Activated T-helper 1 cell treated with anti-CD3 and anti-CD28 coated beads, Interleukin-12 subunit alpha, Interleukin-12 subunit beta, Interleukin-2, Interleukin-4 antibody, amounts not matched to agents 30 ng/mL and 10 ng/mL and 1 ng/mL, durations not matched to agents 14 hours and 24 hours and 36 hours (primary cell): ENCODE measurements at places on chromosomes 12 and 14. TPM values are rescaled to one million over a fixed set of nuclear protein-coding genes. Genes with fewer than 3 reads are reported as not detected.

- H3K36me3 ChIP-seq: no peaks in the 10 kb centered on the region
- no peaks in the 10 kb centered on the region for H3K27me3 ChIP-seq
- DNase-seq: no peak
Measured at GRCh38 chr14:102757646-102758045, 19.6 kb upstream of the TRAF3 start.

DNA sequence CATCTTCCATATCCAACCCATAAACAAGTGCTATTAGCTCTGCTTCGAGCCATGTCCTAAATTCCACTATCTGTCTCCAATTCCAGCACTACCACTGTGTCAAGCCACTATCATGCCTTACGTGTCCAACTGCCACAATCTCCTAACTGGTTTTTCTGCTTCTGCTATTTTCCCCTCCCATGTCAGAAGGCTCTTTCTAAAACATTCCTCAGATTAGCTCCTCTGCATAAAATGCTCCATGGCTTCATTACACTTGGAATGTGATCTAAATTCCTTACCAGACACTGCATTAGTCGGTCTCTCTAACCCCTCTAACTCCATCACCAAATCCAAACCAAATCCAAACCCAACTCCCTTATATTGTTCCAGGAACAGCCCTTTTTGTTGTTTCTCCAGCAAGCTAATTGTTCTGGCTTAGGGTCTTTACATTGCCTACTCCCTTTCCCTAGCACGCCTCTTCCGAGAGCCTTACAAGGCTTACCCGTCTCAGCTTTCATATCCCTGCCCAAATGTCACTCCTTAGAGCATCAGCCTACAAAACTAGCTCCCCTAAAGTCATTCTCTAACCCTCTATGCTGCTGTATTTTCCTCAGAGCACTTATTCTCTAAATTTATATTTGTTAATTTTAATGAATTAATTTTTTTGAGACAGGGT, 139.7 kb downstream of the HELB start:
- no peaks in the 10 kb centered on the region for H3K27me3 ChIP-seq
- DNase-seq: no peak
- H3K4me3 ChIP-seq: no peak overlapping the region
- H3K27ac ChIP-seq: no peak overlapping the region
- no peaks in the 10 kb centered on the region for H3K36me3 ChIP-seq
- H3K4me1 ChIP-seq: no peaks in the 10 kb centered on the region

FOXA1 gene
- 0.31 TPM in 1 of 2 replicates, not detected in the other for total RNA-seq

DNA sequence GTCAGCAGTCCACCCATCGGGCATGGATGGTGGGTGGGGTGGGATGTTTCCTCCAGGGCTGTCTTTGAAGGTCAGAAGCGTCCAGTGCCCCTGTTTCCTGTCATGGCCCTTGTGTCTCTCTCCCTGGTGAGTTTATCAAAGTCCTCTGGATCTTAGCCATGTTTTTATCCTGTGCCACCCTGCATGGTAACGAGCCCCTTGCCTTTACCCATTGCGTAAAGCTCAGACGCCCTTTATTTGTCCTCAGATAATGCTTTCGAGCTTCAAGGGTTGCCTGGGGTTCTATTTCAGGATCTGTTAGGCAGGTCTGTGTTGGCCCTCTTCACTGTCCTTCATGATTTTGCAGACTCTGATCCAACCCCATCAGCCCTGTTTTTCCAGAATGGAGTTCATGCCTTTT, 172.9 kb downstream of the TSPAN9 start:
- H3K4me3 ChIP-seq: no peak overlapping the region
- H3K27me3 ChIP-seq: peaks cover 3% of the 10 kb centered on the region
- no peak overlapping the region for H3K27ac ChIP-seq
- H3K36me3 ChIP-seq: no peaks in the 10 kb centered on the region

- no peaks in the 10 kb centered on the region for H3K27me3 ChIP-seq
- no peak for DNase-seq
- no peak overlapping the region for H3K4me3 ChIP-seq
- H3K36me3 ChIP-seq: peaks cover 11% of the 10 kb centered on the region
- peaks cover 6% of the 10 kb centered on the region for H3K4me1 ChIP-seq
- H3K27ac ChIP-seq: no peak overlapping the region
Measured at GRCh38 chr12:42407306-42407705, 81.3 kb downstream of the PPHLN1 start.
